ENCODE measurements at places on chromosomes 3 and 15.

DNA sequence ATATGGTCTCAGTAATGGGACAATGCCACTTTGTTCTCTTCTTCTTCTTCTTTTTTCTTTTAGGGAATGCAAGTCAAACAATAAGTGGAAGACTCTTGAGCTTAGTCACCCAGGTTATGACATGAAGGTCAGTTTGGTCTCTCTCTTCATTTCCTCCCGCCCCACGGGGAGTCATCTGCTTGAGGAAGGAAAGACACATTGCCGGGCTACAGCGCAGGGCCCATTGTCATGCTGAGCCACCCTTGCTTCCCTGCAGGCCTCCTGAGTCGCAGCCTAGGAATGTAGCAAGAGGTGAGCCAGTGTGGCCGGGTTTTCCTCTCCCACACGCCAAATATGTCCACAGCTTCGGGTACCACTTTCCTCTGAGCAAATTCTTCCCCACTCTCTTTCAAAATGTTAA lies 47.6 kb downstream of the RAP2B start:
- H3K27ac ChIP-seq: no peak overlapping the region
- H3K4me3 ChIP-seq: no peak overlapping the region
- peaks cover 2% of the 10 kb centered on the region for H3K4me1 ChIP-seq
- H3K36me3 ChIP-seq: no peaks in the 10 kb centered on the region
- no peaks in the 10 kb centered on the region for H3K27me3 ChIP-seq

DNA sequence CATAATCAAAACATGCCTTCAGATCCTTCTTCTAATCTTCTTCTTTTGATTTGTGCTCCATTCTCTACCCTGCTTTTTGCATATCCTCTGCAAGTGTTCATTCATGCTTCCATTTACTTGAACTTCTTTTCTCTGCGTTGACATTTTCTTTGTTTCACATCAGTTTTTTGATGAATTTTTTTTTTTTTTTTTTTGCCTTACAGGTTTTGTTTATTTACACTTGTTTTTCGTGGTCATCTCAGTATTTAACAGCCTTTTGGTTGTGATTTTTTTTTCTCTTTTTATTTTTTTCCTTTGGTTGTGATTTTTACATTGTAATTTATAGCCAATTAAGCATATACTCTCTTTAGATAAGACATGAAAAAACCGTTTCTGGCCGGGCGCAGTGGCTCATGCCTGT lies 11.8 kb upstream of the SHQ1 start:
- no peak for DNase-seq
- H3K27me3 ChIP-seq: no peaks in the 10 kb centered on the region
- H3K4me3 ChIP-seq: no peak overlapping the region
- no peaks in the 10 kb centered on the region for H3K36me3 ChIP-seq
- H3K27ac ChIP-seq: no peak overlapping the region
- peaks cover 4% of the 10 kb centered on the region for H3K4me1 ChIP-seq

- no peak overlapping the region for H3K4me3 ChIP-seq
- H3K36me3 ChIP-seq: no peaks in the 10 kb centered on the region
- H3K27me3 ChIP-seq: peaks cover 2% of the 10 kb centered on the region
- no peak for DNase-seq
Measured at GRCh38 chr15:96037584-96037983, 292.9 kb upstream of the NR2F2 start.

GRCh38 chr3:135412475-135412874 lies 553.1 kb upstream of the PPP2R3A start:
- H3K27me3 ChIP-seq: no peaks in the 10 kb centered on the region
- no peak overlapping the region for H3K27ac ChIP-seq
- H3K36me3 ChIP-seq: no peaks in the 10 kb centered on the region
- H3K4me3 ChIP-seq: no peak overlapping the region
- DNase-seq: no peak

- H3K27me3 ChIP-seq: no peaks in the 10 kb centered on the region
- peak overlapping the region; percentile 1 for H3K27ac ChIP-seq
- no peak for DNase-seq
- peaks cover 12% of the 10 kb centered on the region for H3K4me1 ChIP-seq
Measured at GRCh38 chr15:67407786-67408185, 113.1 kb upstream of the C15orf61 start.

DNA sequence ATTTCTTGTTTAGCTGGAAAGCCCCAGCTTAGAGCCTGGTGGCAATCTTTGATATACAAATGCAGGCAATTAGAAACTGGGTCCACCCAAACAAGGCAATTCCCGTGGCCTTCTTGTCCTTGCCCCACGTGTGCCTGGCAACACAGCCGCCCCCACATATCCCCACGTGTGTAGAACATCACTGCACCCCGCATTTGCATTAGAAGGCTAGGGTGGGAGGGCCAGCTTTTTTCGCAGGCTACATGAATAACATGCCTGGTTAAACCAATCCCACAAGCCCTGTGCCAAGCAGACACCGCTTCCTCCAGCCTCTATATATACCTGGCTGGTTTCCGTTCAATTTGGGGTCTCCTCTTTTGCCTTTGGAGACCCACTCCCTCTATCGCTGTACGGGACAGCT lies 250.2 kb downstream of the ZNF385D start:
- H3K27ac ChIP-seq: no peak overlapping the region
- DNase-seq: no peak
- H3K27me3 ChIP-seq: no peaks in the 10 kb centered on the region
- no peaks in the 10 kb centered on the region for H3K36me3 ChIP-seq
- no peak overlapping the region for H3K4me3 ChIP-seq

DNA sequence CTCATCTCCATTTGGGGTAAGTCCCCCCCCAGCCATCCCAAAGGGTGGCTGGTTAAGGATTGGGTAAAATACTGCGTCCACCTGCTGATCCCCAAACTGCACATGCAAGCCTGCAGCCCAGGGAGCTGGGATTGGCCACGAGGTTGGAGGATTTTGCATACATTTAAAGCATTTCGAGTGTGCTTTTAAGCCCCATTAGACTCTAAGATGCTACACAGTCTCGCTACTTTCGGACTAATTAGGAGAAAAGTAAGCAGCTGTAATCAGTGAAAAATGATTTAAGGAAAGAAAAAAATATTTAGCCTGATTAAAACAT lies 23.9 kb downstream of the SLC6A6 start:
- no peak overlapping the region for H3K27ac ChIP-seq
- H3K4me3 ChIP-seq: no peak overlapping the region
- H3K4me1 ChIP-seq: peaks cover 16% of the 10 kb centered on the region
- H3K36me3 ChIP-seq: no peaks in the 10 kb centered on the region
- H3K27me3 ChIP-seq: peaks cover 11% of the 10 kb centered on the region
- DNase-seq: no peak

DNA sequence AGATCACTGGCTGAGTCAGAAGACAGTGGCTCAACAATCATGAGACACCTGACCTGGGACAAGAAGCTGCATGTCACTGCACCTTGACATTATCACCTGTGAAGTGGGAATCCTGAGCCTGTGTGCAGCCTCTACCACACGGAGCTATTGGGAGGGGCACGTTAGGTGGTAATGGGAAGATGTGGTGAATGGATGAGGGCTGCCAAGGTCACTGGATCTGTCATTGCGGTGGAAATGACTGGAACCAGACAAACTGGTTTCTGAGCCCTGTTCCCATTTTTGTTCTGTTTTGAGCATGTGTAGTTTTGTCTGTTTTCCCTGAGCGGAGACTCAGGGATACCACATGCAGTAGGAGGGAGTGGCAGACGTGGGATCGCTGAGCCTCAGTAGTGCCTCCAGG lies 235.5 kb downstream of the OPA1 start:
- peaks cover 6% of the 10 kb centered on the region for H3K27me3 ChIP-seq
- peaks cover 15% of the 10 kb centered on the region for H3K4me1 ChIP-seq
- H3K27ac ChIP-seq: no peak overlapping the region

GRCh38 chr15:43702701-43703424 lies 9.2 kb downstream of the CKMT1A start:
- H3K4me1 ChIP-seq: no peaks in the 10 kb centered on the region
- no peak overlapping the region for H3K4me3 ChIP-seq
- no peak overlapping the region for H3K27ac ChIP-seq
- H3K36me3 ChIP-seq: no peaks in the 10 kb centered on the region
